ENCODE measurements at places on chromosomes 3 and 15.

DNA sequence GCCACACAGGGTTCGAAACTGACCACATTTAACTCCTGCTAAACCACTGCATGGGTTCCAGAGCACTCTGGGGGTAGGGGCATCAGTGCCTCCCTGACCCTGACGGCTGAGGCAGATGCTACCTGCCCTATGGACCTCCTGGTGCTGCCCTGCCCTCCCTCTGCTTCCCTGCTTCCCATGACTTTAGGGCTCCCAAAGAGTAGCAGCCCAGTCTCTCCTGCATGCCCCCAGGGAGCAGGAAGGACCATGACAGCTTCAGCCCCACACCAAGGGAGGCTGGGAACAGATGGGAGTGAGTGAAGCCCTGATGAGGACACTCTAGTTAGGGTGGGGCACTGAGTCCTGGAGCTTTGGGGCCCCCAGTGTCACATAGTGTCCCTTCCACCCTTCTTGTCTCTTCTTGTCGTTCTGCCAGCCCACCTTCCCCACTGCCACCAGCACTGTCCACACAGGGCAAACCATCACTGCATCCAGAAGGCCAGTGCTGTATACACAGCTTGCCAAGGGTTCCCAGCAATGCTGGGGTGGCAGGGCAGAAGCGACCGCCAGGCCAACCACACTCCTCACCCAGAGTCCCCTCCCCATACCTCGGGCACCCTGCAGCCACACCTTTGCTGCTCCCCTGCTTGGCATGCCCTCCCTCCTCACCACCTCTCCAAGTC, 31.0 kb downstream of the SRPRB start:
- no peak for DNase-seq
- H3K4me3 ChIP-seq = no peak overlapping the region
- no peak overlapping the region for H3K27ac ChIP-seq
- H3K36me3 ChIP-seq = no peaks in the 10 kb centered on the region
- no peaks in the 10 kb centered on the region for H3K27me3 ChIP-seq
- H3K4me1 ChIP-seq = no peaks in the 10 kb centered on the region

DNA sequence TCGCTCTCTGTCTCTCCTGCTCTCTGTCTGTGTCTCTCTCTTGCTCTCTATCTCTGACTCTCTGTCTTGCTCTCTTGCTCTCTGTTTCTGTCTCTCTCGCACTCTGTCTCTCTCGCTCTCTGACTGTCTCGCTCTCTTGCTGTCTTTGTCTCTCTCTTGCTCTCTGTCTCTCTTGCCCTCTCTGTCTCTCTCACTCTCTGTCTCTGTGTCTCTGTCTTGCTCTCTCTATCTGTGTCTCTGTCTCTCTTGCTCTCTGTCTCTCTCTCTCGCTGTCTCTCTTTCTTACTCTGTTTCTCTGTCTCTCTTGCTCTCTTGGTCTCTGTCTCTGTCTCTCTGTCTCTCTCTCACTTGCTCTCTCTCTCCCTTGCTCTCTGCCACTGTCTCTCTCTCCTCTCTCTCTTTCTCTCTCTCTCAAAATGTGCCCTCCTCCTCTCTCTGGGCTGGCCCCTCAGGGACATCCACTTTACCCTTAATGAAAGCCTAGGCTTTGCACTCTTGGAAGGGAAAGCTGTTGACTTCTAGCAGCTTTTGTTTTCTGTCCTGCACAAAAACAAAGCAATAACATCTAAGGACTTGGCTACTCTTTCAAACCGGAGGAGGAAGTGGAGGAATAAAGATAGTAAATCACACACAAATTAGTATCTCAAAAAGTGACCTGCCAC, 73.9 kb upstream of the NR2E3 start:
- H3K27ac ChIP-seq = no peak overlapping the region
- no peak overlapping the region for H3K4me3 ChIP-seq
- DNase-seq = no peak
- no peaks in the 10 kb centered on the region for H3K27me3 ChIP-seq
- H3K36me3 ChIP-seq = no peaks in the 10 kb centered on the region
- no peaks in the 10 kb centered on the region for H3K4me1 ChIP-seq

DNA sequence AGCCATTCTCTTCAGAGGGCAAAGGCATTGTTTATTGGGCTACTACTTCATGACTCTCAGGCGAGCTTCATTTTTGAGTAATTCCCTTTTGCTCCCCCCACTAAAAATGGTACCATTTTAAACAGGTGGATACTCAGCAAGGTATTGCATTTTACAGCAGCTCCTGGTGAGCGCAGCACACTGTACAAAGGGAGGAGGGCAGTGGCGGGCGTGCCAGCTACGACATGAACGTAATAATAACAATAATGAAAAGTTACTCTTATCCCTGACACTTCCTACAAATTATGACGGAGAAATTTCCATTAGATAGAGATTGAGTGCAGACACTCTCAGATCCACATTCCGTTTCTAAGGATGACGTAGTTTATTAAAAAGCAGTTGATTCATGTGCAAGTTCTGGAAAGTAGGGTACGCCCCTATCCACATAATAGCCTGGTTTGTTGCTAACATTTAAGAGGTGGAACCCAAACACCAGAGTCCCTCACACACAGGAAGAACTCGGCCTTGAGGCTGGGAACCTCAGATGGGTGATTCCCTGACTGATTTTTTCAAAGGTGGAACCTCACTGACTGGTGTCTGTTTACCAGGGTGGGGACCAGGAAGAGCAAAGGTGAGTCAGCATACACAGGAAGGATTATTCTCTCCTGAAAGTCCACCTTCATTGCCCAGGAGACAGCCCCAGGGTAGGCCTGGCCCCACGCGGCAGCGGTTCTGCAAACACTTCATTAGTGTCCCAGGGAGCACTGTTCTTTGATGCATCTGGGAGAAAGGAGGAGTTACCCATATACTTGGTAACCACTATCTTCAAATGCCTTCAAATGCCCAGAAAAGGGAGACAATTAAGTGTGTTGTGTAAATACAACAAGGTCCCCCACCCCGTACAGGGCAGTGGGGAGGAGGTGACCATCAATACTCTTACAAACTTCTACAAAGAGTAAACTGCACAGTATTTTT, 69.9 kb downstream of the LDHAL6B start:
- H3K36me3 ChIP-seq = 0 out of 2 replicates have a peak, but pooled peaks cover 1% of the 10 kb centered on the region
- H3K27me3 ChIP-seq = no peaks in the 10 kb centered on the region
- no peak for DNase-seq
- no peak overlapping the region for H3K4me3 ChIP-seq
- H3K4me1 ChIP-seq = peaks cover 17% of the 10 kb centered on the region

GRCh38 chr3:60990442-60990730, 260.9 kb downstream of the FHIT start:
- H3K27me3 ChIP-seq = no peaks in the 10 kb centered on the region
- no peak overlapping the region for H3K27ac ChIP-seq
- no peak overlapping the region for H3K4me3 ChIP-seq

- H3K36me3 ChIP-seq = no peaks in the 10 kb centered on the region
- H3K27me3 ChIP-seq = no peaks in the 10 kb centered on the region
- peak overlapping the region; percentile 93 for H3K4me3 ChIP-seq
- H3K27ac ChIP-seq = peak overlapping the region; percentile 88
- H3K4me1 ChIP-seq = peaks cover 3% of the 10 kb centered on the region
Observed at GRCh38 chr15:91022832-91023129, 387 bp upstream of the VPS33B start.

- H3K36me3 ChIP-seq = no peaks in the 10 kb centered on the region
- DNase-seq = peak; percentile 88
- H3K27ac ChIP-seq = peak overlapping the region; percentile 84
- H3K4me3 ChIP-seq = peak overlapping the region; percentile 70
Observed at GRCh38 chr15:85329561-85330422, 50.6 kb upstream of the AKAP13 start.

- no peaks in the 10 kb centered on the region for H3K36me3 ChIP-seq
- H3K4me3 ChIP-seq = no peak overlapping the region
- no peaks in the 10 kb centered on the region for H3K4me1 ChIP-seq
- peaks cover 2% of the 10 kb centered on the region for H3K27me3 ChIP-seq
Observed at GRCh38 chr3:11090551-11090950, 63.7 kb upstream of the HRH1 start.

DNA sequence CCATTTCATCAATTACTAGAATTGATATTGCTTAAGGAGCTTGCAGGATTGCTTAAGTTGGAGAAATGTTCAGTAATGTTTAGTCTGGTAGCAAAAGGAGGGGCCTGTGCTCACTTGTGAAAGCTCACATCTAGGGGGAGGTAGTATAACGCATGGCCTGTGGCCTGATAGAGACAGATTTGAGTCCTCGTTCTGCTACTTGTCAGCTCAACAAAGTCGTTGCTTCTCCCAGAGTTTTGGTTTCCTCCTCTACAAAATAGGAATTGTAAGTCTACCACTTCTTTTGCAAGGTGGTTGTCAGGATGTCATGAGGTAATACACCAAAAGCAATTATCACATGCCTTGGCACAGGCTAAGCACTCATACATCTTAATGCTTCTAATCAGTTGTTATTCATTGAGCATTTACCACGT, 1.3 kb downstream of the ST3GAL6 start:
- no peak overlapping the region for H3K27ac ChIP-seq
- no peak for DNase-seq
- H3K27me3 ChIP-seq = no peaks in the 10 kb centered on the region
- no peak overlapping the region for H3K4me3 ChIP-seq
- H3K4me1 ChIP-seq = peaks cover 32% of the 10 kb centered on the region

DNA sequence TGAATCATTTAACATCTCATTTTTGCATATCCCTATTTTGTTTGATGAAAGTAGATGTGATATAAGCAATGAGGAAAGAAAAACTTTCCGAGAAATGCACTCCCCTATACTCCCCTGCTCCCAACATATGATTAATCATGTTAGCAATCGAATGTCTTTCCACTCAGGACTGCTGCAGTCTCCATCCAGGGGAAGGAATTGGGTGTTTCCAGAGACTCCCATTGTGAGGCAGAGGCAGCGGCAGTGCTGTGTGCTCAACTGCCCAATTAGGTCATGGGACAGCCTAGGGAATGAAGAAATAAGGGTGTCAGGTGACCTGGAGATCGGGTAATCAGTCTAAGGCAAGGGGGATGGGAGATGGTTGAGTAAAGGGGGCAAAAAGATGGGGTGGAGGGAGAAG, 268.6 kb upstream of the MEIS2 start:
- DNase-seq = no peak
- no peaks in the 10 kb centered on the region for H3K27me3 ChIP-seq
- H3K36me3 ChIP-seq = no peaks in the 10 kb centered on the region
- H3K4me1 ChIP-seq = no peaks in the 10 kb centered on the region
- no peak overlapping the region for H3K4me3 ChIP-seq

DNA sequence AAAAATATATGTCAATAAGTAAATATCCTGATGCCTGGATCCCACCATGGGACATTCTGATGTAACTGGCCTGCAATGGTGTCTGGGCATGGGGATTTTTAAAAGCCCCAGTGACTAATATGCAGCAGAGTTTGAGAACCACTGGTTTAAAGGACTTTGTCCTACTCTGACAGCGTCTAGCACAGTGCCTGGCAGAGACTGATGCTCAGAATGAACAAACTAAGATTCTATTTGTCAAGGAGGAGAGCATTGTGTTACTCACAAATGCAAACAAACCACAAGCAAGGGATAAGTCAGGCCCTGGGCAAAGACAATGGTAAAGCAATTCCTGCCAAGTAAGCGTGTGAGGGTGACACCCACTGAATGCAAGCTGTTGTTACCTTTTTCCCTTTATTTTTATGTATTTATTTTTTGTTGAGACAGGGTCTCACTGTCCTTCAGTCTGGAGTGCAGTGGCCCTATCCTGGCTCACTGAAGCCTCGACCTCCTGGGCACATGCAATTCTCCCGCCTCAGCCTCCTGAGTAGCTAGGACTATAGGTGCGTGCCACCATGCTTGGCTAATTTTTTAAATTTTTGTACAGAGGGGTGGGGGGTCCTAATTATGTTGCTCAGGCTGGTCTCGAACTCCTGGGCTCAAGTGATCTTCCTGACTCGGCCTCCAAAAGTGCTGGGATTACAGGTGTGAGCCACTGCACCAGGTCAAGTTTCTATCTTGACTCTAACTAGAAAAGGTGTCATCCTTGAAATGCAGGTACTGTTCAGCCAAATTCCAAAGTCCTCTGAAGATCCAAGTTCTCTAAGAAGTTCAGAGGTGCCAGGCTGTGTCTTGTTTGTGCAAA, 909 bp upstream of the GPD1L start:
- no peak overlapping the region for H3K4me3 ChIP-seq
- peaks cover 9% of the 10 kb centered on the region for H3K4me1 ChIP-seq
- no peak for DNase-seq
- H3K27ac ChIP-seq = no peak overlapping the region
- H3K27me3 ChIP-seq = no peaks in the 10 kb centered on the region
